ENCODE measurements at places on chromosomes 5 and 9.

DNA sequence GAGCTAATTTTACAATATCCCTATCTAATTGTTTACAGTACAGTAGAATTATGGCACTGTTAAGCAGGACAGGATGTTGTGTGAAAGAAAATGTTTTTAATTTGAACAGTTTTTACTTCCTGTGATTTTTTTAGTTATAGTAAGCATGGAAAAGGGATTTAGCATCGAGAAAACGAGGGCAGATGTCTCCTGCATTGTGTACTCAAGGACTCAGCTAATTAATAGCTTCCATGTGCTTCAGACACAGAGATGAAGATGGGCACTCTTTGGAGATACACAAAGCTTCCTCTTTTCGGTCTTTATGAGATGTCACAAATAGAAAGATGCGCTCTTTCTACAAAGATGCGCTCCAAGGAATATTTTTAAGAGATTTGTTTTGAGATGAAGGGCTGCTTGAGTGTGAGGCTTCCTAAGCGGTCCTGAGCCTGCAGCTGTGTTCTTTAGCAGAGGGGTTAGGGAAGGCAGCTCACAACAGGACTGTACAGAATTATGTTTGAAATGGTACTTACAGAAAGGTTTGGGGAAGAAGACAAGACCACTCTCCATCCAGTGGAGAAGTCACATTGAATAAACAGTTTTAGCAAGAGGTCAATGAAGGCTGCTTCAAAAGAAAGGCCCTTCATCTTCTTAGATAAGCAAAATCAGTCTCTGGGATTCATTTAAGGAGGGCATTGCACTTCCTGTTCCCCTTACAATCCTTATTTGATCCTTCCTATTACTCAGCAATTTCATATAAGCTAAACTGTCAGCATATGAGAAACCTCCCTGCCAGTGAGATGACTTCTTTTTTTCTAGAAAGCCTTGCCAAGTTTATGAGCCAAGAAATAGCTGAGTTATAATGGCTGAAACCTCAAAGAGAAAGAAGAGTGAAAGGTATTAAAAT is 311.5 kb downstream of the EFNA5 start:
- DNase-seq = no peak

DNA sequence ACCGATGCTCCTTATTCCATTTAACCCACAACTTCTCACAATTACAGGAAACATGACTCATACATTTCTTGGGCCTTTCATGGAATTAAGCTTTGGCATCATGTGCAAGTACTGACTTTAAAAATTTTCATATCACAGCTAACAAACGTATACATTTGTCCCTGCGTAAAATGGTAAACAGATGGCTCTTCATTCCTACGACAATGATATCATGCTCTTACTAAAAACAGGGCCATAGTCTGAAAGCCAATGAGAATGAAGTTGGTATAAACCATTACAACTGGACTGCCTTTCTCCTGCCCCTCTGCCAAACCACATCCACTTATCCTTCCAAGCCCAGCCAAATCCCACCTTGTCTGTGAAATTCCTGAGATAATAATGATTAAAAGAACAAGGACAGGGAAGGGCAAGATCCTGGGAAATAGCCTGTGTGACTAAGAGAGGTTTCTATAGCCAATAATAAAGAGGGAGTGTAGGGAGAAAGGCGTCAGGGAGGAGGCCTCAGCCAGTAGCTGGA is 44.9 kb upstream of the ZNF366 start:
- no peak for DNase-seq

- DNase-seq = no peak
Observed at GRCh38 chr9:89304020-89304833, 6.8 kb upstream of the CKS2 start.

DNA sequence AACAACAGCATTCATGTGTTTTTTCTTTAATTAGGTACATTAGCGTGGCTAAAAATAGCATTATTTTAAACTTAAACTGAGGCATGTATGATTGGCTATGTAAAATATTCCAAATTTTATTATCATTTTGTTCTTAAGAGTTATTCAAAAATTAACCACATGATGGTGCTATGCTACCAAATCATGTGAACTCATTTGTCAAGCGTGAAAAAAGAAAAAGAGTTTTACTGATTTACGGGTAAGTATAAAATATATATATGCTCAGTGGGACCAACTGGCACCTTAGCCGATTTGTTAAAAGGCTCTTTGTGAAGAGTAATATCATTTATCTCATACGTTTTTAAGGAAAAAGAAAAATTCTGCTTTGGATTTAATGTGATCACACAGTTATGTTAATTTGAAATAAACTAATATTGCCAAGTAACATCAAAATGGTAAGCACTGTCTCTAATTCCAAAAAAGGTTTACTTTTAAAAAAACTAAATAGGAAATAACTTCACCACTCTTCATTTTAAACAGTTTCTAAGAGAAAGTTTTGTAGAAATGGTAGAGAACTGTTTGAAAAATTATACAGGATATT is 1042.3 kb downstream of the CDH12 start:
- DNase-seq = no peak

GRCh38 chr5:139901251-139901575 is 105.6 kb downstream of the PSD2 start:
- DNase-seq = no peak

GRCh38 chr5:96008487-96008886 is 46.8 kb upstream of the ELL2 start:
- no peak for DNase-seq

- DNase-seq = no peak
Observed at GRCh38 chr9:19161257-19162025, 34.1 kb upstream of the PLIN2 start.

DNA sequence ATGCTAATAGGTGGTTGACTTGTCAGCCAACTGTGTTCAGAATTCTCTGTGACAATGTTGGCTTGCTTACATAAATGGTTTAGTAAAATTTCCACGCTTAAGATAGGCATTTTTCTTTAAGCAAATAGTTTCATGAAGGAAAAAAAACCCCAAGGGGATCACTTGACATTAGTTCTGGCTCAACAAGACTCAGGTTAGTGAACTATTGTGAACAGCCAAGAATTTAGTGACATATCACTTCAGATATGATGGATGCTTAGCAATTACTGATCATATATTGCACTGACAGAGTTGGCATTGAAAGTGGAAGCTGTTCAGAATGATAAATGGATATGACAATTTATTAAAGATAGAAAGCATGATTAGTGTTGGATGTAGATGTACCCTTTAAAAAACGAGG is 218.5 kb downstream of the TMEM232 start:
- no peak for DNase-seq

- no peak for DNase-seq
Observed at GRCh38 chr5:15752663-15753285, 252.8 kb downstream of the FBXL7 start.

GRCh38 chr9:89555451-89556375 is 49.1 kb upstream of the GADD45G start:
- no peak for DNase-seq

GRCh38 chr9:101586651-101587050 is 8.1 kb downstream of the PPP3R2 start:
- DNase-seq = no peak

- DNase-seq = no peak
Observed at GRCh38 chr9:104608336-104608735, 2.9 kb upstream of the OR13C2 start.

GRCh38 chr9:76560481-76560922 is 101.5 kb downstream of the GCNT1 start:
- DNase-seq = no peak

All from stimulated activated CD8-positive, alpha-beta memory T cell treated with anti-CD3 and anti-CD28 coated beads, Interleukin-7, amount 100 ng/mL, for 1 hour (primary cell).